ENCODE measurements at places on chromosomes 7 and 10.

- DNase-seq = no peak
Measured at GRCh38 chr7:8507566-8507965, 74.2 kb downstream of the NXPH1 start.

DNA sequence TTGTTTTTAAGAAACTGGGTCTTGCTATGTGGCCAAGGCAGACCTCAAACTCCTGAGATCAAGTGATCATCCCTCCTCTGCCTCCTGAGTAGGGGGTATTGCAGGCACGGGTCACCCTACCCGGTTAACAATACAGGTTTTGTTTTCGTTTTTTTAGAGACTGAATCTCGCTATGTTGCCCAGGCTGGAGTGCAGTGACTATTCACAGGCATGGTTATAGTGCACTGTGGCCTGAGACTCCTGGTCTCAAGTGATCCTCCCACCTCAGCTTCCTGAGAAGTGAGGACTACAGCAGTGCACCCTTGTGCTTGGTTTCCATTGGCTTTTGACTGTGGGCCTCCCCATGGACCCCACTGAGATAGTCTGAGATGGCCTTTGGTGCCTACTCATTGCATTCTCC, 3.8 kb upstream of the TRIM24 start:
- no peak for DNase-seq

GRCh38 chr7:30001998-30002397, 12.4 kb upstream of the SCRN1 start:
- DNase-seq = no peak

DNA sequence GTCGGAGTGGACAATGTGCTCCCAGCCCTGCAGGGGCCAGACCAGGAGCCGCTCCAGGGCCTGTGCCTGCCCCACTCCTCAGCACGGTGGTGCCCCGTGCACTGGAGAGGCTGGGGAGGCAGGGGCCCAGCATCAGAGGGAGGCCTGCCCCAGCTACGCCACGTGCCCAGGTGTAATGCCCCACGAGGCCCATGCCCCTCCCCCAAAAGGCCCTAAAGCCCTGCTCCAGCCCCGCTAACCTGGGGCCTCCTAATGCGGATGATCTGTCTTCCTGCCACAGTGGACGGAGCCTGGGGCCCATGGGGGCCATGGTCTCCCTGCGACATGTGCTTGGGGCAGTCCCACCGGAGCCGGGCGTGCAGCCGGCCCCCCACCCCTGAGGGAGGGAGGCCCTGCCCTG, 23.7 kb upstream of the ZNF862 start:
- DNase-seq = no peak

GRCh38 chr10:22252224-22252800, 34.5 kb upstream of the EBLN1 start:
- DNase-seq = peak; percentile 84

GRCh38 chr10:75043256-75044131, 68.0 kb upstream of the SAMD8 start:
- DNase-seq = no peak

DNA sequence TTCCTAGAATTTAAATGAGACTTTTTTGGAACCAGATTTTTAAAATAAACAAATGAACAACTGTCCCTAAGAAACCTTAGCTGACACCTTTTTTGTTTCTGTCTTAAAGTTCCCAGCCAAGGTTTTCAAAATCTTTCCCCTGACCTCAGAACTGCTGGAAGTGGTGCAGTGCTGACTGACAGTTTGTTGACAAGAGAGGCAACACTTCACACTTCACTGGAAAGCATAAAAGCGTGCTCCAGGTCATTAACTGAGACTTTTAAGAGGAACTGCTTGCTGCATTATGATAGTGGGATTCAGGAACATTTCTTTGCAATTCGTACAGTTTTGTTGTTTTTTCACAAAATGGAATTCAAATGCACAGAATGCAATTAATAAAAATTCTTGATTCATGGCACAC, 36.2 kb downstream of the SYPL1 start:
- no peak for DNase-seq

Data from muscle of arm (tissue), 14 donors.